OCI-LY7 (cell line): ENCODE measurements at places on chromosomes 7 and 10. TPM values are rescaled to one million over a fixed set of nuclear protein-coding genes. Genes with fewer than 3 reads are reported as not detected.

GRID2IP gene
- total RNA-seq = 0.32 and 0.41 TPM in 2 replicates

DNA sequence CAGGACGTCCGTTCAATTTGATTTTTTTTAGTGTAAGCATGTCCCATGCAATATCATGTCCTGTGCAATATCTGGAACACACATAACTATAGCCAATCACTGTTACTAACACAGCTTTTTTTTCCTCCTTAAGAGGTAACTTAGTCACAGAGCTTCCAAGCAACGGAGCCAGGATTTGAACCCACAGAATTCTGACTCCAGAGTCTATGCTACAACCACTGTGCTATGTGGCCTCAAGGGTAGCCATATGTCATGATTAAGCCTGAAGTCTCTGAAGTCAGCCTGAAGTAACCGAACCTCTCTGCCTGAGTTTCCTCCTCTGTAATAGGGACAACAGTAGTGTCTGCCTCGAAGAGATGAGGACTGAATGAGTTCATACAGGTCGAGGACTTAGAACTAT is 42.2 kb upstream of the TCF7L2 start:
- no peak for DNase-seq

- DNase-seq = no peak
These were observed 81.4 kb upstream of the EEPD1 start for GRCh38 chr7:36071605-36072004.

DNA sequence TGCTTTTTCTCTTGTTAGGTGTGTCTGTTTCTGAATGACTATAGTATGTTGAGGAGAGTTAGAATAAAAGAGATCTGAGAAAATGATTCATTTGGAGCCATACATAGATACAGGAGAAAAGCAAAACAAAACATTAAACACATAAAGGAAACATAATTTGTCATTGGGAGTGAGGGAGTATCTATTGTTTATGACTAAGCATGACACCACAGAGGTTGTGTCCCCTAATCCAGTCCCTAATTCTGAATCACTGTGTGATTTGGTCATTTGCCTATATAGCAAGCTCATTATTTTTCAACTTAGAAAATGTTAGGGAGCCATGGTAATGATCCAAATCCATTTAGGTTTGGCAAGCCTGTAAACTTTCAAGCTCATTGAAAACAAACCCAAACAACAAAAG is 132.3 kb upstream of the BMPER start:
- DNase-seq = no peak

DNA sequence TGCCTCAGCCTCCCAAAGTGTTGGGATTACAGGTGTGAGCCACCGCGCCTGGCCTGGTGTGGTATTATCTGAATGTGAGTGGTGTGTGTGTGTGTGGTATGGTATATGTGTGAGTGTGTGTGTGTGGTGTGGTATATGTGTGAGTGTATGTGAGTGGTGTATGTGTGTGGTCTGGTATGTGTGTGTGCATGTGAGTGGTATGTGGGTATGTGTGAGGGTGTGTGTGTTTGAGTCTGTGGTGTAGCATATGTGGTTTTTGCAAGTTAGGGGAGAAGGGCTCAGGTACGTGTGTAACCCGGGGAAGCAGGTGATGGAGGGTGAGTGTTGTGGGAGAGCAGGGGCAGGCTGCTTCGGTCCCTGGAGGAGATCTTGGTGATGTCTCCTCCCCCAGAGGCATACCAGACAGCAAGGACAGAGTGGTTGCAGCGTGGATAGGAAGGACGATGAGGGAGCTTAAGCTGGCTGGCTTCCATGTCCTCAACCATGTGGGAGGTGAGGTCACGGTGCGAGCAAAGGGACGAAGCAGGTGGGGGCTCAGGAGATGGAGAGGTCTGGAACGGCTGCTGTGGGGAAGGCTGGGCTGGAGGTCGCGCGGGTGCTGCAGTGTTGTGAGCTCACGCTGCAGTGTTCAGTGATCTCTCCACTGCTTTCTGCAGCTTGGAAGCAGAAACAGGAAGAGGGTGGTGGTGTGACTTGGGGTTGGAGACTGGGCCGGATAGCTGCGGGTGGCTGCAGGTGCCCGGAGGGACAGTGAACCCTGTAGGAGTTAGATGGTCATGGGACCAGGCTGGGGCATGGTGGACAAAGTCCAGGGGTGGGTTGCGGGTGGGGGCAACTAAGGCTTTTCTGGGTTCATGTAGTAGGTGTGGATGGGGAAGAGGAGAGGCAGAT is 5.0 kb downstream of the ZYX start:
- DNase-seq = no peak
